ENCODE measurements at places on chromosomes 5 and 9. TPM values are rescaled to one million over a fixed set of nuclear protein-coding genes. Genes with fewer than 3 reads are reported as not detected.

GRCh38 chr5:135743181-135743580, 91.3 kb upstream of the SLC25A48 start:
- peak; percentile 27 for DNase-seq

The IL5 gene
- not detected for total RNA-seq

- no peak for DNase-seq
Observed at GRCh38 chr9:131366761-131367401, 27.0 kb upstream of the PRRC2B start.

The HMCN2 gene
- total RNA-seq = 0.05 TPM

The IL4 gene
- total RNA-seq = not detected

The LHX3 gene
- not detected for total RNA-seq

- peak; percentile 93 for DNase-seq
Observed at GRCh38 chr9:89000973-89001916, 10.0 kb downstream of the S1PR3 start.

DNA sequence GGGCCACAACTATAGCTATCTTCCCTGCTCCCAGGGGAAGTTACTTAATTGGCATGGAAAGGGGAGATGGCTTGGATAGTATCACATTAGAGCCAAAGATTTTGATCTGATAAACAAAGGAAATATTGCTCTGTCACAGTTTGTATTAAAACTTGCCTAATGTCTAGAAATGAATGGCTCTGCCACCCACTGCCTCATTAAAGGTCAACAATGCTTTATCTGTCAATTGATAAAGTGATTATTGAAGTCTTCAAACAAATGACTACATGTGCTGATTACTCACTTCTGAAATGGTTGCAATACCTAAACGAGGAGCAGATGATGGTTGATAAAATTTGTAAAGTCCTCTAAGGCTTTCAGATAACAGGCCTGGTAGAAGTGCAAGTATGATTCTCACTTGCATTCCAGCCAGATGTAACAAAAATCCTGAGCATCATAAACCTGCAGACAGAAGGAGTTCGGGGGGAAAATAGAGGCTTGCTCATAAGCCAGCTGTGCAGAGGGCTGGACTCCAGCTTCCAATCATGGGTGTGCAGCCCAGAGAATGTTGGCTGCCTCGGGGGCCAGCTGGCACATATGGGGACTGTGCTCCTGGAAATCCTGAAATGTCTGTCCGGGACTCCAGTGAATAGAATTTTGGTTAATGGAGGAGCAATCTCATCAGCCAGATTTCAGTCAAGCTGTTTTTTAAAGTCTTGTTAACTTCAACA, 200.5 kb upstream of the SLC27A6 start:
- no peak for DNase-seq

The ADRB2 gene
- 7.1 TPM for total RNA-seq

GRCh38 chr9:121289772-121290370, 21.9 kb downstream of the GSN start:
- no peak for DNase-seq

The FSD1L gene
- 6.2 TPM for total RNA-seq

DNA sequence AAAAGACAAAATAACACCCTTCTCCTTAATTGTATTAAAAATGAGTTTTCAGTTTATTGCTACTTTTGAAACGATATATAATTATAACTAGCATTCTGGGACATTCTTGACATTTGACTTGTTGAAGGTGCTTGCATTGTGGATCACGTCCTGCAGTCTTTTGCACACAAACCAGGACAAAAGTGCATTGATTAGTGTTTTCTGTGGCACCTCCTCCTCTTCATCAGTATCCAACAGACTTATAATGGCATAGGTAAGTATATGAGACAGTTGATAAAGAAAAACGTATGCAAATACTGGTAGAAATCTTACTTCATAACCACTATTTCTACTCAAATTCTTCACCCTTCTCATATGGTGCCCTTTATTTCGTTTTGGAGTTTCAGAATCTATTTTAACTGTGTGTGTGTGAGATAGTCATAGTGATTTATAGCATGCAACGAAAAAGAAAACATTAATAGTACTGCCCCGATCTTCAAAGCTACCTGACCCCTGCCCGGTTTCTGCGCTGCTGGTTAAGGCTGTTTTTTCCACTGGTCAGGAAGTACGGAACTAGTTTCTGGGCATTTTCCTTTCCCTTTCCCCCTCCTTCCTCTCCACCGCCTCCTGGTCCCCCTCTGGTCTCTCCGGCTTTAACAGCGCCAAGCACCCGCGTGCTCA, 639 bp upstream of the RASA1 start:
- DNase-seq = no peak

- no peak for DNase-seq
Observed at GRCh38 chr5:82334856-82335255, 56.7 kb upstream of the RPS23 start.

DNA sequence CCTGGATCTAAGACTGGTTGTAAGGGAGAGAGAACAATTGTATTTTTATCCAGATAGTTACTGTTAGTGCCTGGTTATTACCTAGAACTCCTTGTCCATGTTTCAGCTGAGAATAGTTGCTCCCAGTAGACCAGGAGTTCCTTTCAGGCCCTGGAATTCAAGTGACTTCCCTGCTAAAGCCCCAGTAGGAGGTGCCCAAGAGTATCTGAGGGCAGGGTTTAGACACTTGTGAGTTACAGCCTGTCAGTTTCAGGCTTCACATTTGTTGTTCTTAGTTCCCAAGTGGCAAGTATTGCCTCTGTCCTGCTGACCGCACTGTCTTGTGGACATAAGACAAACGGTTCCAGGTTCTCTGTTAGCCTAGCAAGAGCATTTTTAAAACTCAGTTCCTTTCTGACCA, 743.9 kb upstream of the SEMA6A start:
- DNase-seq = no peak

The IRX1 gene
- 11.8 TPM for total RNA-seq

The NMUR2 gene
- total RNA-seq = not detected

- no peak for DNase-seq
Observed at GRCh38 chr5:58469896-58470295, 10.0 kb upstream of the PLK2 start.

DNA sequence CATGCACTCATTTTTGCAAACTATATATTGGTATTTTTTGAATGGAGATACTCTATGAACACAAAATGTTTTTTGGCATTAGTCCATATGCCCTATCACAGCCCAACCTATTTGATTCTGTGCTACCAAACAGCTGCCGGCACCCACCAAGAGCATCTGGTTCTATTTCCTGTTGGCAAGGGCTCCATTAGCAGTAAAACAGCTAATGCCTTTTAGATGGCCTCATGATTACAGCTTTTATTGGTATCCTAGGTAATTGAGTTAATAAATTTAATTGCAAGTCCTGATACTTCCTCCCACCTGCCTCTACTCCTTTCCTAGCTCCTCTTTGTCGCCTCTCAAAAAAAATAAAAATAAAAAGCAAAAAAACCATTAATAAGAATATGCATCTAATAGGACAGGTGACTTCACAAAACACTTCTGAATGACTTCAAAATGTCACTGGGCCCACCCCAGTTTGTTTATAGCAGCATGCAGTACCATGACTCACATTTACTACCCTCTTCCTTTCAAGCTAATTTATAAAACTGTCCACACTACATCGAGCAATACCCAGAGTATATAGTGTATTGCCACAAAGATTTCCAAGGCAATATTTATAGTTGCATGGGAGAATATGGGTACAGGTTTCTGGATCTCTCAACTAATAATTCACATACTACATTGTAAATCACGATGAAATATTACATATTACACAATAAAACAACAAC, 620.4 kb downstream of the SLCO4C1 start:
- DNase-seq = no peak

- DNase-seq = no peak
Observed at GRCh38 chr5:133706506-133707430, 94.4 kb upstream of the FSTL4 start.

The GPR21 gene
- total RNA-seq = 3.4 TPM

- DNase-seq = no peak
Observed at GRCh38 chr5:61493973-61494372, 161.9 kb downstream of the ZSWIM6 start.

DNA sequence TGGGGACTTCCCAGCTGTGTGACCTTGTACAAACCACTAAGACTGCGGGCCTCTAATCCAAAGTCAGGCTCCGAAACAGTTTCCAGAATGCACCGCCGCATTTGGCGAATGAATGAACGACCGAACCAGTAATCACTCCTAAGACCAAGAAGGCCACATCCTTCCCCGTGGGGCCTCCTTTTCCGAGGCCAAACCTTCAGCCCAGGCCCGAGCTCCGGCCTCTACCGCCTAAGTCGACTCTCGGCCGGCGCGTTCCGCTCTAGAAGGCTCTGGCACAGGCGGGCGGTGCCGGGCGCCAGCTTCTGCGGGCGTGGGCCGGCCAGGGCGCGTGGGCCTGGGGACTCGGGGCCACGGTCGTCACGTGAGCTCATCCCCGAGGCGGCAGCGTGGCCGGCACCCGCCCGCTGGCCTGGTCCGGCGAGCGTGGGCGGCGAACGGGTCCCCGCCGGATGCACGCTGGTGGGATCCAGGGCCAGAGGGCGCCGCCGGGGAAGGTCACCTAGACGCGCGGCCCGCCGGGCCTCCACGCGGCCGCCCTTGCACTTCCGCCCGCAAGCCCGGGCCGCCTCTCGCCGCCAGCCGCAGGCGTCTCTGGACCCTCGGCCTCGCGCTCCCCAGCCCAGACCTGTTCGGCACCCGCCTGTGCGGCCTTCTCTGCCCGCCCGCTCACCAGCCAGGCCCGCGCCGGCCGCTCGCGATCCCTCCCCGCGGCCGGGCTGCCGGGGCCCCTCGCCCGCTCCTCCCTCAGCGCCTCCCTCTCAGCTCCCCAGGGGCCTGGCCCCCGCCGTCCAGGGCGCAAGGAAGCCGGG, 754 bp downstream of the VDAC1 start:
- peak; percentile 85 for DNase-seq

The HRCT1 gene
- 3.7 TPM for total RNA-seq

DNA sequence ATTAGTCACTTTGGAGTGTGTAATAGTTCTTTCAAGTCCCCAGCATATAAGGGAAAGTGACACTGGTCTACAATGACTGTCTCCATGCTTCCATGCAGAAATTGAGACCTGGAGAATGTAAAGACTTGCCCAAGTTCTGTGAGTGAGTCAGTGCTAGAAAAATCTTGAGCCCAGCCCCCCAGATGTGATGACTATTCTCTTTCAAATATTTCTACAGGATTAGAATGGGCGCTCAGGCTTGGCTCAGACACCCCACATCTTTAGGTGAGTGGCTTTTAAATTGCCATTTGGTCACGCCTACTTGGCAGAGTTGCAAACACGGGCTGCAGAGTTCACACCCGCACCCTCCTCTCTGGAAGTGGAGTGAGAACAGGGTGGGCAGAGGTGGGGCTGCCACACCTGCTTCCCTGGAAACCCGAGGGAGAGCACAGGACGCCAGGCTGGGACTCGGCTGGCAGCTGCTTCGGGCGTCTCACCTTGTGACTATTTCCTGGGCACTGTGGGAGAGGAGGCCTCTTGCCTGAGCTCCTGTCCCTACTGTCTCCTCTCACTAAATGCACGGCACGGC, 37.6 kb downstream of the ROPN1L start:
- DNase-seq = no peak

The ARL10 gene
- 25.9 TPM for total RNA-seq

The SV2C gene
- total RNA-seq = 0.05 TPM

- no peak for DNase-seq
Observed at GRCh38 chr5:50975840-50976239, 309.4 kb downstream of the PARP8 start.

GRCh38 chr9:135596211-135596610, 34.7 kb downstream of the PAEP start:
- no peak for DNase-seq

GRCh38 chr9:132670457-132671391, at the start of gene GTF3C4:
Gene GTF3C4 (plus strand): TSS chr9:132670464. CDS start chr9:132670599, 135 bp downstream.
- no peak for DNase-seq

The ALDH1A1 gene
- not detected for total RNA-seq

The RUFY1 gene
- 46.5 TPM for total RNA-seq

The XRCC4 gene
- 4.2 TPM for total RNA-seq

The PCDHGA3 gene
- total RNA-seq = not detected

The FAM120AOS gene
- 33.9 TPM for total RNA-seq
